ENCODE measurements at places on chromosomes 12 and 14.

DNA sequence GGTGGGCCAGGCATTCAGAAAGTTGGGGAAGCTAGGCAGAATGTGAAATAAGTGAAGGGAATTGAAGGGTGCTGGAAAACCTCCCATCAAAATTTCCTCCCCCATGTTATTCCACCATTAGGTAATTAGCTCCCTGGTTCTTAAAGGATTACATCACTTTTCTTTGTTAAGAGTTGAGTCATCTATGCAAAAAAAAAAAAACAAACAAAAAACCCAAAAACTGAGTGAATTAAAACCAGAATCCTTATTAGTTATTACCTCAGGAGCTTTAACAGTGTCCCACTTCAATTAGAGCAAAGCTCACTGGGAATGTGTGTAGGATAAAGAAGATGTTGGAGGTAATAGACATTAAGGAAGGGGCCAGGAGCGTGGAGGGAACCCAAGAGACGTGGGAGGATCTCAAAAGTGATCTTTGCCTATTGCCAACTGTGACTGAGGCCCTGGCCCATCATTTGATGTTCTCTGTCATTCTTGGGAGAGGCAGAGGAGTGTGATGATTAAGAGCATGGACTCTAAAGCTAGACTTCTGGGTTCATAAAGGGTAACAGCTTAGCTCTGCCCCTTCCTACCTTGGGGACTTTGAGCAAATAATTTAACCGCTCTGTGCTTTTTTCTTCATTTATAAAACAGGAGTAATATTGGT, 364.7 kb downstream of the APAF1 start:
- peaks cover 11% of the 10 kb centered on the region for H3K27me3 ChIP-seq
- DNase-seq, result no peak
- H3K27ac ChIP-seq, result no peak overlapping the region
- no peaks in the 10 kb centered on the region for H3K36me3 ChIP-seq
- no peak overlapping the region for H3K4me3 ChIP-seq

DNA sequence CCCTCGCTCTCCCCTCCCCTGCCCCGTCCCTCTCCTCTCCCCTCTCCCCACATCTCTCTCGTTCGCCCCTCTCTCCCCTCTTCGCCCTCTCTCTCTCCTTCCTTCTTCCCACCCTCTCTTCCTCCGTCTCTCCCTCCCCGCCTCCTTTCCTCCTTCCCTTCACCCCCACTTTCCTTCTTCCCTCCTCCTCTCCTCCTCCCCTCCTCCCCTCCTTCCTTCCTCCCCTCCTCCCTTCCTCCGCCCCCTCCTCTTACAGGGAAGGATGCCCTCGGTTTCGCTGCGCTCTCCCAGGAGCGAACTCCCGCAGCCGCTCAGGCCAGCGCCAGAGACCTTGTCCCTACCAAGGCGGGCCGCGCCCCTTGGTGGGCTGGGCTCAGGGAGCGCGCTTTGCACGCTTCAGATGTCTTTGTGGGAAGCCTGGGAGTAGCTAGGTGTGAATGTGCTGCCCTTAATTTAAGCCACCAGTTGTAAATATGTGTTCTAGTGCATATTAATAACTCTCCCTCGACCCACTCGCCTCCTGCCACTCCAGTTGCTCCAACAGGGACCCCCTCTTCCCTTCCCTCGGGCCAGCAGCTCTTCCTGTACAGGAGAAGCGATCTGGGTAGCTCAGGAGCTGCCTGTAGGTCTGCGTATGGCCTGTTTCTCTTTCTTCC, 13.3 kb upstream of the MAP3K9 start:
- H3K36me3 ChIP-seq, result no peaks in the 10 kb centered on the region
- DNase-seq, result no peak
- H3K27me3 ChIP-seq, result peaks cover 7% of the 10 kb centered on the region
- peak overlapping the region; percentile 90 for H3K4me3 ChIP-seq
- peak overlapping the region; percentile 82 for H3K27ac ChIP-seq

GRCh38 chr14:71726580-71727021, 205.6 kb upstream of the RGS6 start:
- H3K27me3 ChIP-seq, result no peaks in the 10 kb centered on the region
- no peak for DNase-seq
- H3K4me1 ChIP-seq, result no peaks in the 10 kb centered on the region
- H3K4me3 ChIP-seq, result no peak overlapping the region

DNA sequence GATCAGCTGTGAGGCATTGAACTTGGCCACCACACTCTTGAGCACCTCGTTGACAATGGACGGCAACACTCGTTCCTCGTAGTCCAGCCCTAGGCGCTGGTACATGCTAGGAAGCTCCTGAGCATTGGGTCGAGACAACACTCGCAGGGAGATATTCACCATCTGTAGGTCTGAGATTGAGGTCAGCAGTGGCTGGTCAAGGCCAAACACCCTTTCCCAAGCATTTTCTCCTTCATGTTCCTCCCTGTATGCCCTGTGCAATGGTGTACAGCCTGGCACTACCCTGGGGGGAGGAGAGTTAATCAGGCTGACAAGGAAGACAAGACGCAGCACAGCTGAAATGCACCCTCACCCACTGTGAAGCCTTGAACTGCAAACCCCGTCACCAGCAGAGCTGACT, 2.0 kb downstream of the PHB2 start:
- peak overlapping the region; percentile 71 for H3K27ac ChIP-seq
- no peak for DNase-seq
- H3K36me3 ChIP-seq, result no peaks in the 10 kb centered on the region
- peaks cover 24% of the 10 kb centered on the region for H3K4me1 ChIP-seq

- no peak overlapping the region for H3K27ac ChIP-seq
- DNase-seq, result no peak
- no peaks in the 10 kb centered on the region for H3K4me1 ChIP-seq
- no peaks in the 10 kb centered on the region for H3K36me3 ChIP-seq
- no peaks in the 10 kb centered on the region for H3K27me3 ChIP-seq
Observed at GRCh38 chr14:53391156-53391555, 238.0 kb upstream of the DDHD1 start.

Data from naive thymus-derived CD8-positive, alpha-beta T cell (primary cell).